Lung microvascular endothelial cell (primary cell): ENCODE measurements at places on chromosomes 1 and 21.

DNA sequence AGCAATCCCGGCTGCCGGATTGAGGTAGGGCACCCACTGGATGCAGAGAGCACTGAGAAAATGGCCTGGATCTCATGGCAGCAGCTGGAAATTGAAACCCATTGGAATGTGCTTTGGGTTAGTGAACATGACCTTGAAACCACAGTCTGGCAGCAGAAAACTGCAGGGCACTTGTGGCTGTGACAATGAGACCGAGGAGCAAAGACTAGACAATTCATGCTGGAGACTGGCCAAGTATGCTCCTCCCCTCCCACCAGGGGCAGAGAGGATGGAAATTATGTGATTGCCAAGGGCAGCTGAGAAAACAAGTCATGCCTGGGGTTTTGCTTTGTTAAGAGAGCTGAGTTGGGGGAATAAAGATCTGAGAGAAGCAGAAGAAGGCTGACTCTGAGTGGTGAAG lies 60.7 kb downstream of the ZNF697 start:
- peak; percentile 66 for DNase-seq

DNA sequence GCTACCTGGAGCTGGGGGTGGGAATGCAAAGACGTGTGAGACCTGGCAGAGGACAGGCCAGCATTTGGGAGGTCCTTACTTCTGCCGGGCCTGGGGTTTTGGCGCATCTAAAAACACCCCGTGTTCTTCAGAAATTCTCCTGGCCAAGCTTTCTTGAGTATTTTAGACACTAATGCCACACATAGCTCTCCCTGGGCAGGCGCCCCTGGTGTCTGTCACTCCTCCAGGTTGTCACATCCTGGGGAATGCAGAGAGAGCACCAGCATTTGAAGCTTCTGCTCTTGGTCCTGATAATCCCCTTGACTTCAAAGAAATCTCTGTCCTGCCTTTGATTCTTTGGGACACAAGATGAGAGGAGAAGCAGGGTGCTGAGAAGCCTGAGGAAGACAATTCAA lies 6.0 kb downstream of the CAPN9 start:
- DNase-seq: no peak

- peak; percentile 52 for DNase-seq
Measured at GRCh38 chr1:29033829-29034466, 89.8 kb downstream of the TMEM200B start.

DNA sequence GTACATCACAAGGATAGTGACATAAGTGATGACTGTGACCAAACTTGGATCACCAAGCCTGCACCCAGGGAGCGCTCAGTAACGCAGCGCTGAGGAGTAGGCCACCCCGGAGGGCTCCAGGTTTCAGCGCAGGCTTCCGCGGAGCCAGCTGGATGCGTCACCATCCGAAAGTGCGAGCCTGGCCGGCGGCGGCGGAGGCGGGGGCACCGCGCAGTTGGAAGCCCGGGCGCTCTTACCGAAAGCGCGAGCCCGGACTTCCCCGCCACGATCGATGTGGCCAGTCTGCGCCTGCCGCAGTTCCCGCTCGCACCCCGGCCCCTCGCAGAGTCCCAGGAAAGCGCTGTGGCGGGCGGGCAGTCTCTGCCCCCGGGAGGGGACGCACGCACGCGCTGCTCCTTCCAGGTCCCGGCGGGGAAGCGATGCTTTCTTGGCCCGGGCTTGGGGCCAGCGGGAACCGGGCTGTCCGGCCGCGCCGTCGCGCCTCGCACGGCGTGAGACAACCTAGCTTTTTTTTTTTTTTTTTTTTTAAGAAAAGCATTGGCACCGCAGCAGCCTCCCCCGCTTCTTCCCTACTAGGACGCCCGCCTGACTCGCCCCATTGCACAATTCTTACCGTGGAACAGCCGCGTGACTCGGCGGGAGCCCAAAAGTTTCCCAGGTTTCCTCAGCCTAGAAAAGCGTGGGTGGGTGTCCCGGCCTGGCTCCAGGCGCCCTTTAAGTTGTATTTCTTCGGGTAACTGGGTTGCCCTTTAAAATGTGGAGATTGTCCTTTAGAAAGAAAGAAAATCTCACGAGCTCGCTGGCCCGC lies 36.4 kb upstream of the JAK1 start:
- DNase-seq: peak; percentile 76

DNA sequence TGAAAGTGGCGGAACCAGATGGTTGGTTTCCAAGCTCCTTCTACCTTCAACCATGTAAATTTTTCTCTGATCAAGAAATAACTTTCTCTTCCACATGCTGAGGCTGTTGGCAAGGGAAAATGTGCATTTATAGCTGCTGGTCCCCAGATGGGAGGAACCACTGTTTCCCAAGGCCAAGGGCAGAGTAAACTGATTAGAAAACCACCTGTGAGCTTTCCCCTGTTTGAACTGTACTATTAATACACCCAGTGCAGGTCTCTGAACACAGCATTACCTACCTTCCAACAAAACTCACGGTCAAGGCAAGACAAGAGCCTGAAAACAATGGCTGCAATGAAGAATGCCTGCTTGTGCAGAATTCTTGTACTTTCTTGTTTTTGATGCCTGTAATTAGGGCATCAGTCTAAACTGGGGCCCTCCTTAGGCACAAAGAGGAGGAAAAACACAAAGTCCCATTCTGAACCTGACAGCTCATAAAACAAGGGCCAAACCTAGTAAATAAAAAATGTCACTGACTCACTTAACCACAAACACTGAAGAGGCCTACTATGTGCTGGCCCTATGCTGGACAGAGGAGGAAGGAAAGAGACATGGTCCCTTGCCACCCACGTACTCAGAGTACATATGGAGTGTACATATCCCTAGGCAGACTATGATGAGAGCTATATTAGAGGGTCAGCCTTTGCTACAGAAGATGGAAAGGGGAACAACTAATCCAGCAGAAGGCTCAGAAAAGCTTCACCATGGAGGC lies 2.6 kb downstream of the MKNK1 start:
- no peak for DNase-seq

- DNase-seq: peak; percentile 60
Measured at GRCh38 chr1:223298701-223299100, 65.3 kb downstream of the SUSD4 start.

DNA sequence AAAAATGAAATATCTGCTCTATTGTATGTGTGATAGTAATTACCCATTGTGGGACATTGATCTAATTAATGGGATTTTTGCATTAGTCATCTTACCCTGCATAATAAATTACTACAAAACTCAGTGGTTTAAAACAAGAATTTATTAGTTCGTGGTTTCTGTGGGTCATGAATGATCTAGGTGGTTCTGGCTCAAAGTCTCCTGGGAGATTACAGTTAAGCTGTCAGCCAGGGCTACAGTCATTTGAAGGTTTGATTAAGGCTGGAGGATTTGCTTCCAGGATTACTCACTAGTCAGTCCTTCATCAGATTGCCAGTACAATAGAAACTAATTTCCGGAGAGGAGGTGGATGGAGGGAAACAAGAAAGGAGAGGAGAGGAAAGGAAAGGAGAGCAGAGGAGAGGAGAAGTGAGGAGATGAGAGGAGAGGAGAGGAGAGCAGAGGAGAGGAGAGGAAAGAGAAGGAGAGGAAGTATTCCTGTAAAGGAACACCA lies 60.4 kb upstream of the TNFSF4 start:
- DNase-seq: peak; percentile 61

GRCh38 chr1:183842795-183843144 lies 37.9 kb downstream of the RGL1 start:
- DNase-seq: no peak

- no peak for DNase-seq
Measured at GRCh38 chr1:39787468-39787867, 1.2 kb downstream of the BMP8B start.

DNA sequence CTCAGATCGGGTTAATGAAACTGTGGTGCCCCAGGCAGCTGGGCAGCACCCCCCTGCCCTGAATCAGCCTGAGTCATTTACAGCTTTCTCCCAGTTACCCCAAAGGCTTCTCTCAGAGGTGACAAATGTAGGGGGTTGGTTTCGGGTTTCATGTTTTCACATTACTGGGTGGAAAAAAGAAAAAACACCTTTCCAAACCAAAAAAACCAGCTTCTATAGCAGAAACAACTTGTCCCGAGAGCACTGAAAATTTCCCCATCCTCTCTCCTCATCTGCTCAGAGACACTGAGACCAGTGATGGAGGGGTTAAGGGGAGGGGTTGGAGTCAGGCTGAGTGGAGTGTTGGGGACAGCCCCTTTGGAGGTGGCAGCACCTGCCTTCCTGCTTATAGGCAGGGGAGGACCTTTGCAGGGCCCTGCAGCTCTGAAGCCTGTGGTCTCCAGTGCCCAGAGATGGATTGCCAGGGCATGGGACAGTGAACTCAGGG lies 15.6 kb downstream of the UTP11 start:
- no peak for DNase-seq

GRCh38 chr1:185238447-185238846 lies 78.6 kb downstream of the IVNS1ABP start:
- DNase-seq: peak; percentile 43

DNA sequence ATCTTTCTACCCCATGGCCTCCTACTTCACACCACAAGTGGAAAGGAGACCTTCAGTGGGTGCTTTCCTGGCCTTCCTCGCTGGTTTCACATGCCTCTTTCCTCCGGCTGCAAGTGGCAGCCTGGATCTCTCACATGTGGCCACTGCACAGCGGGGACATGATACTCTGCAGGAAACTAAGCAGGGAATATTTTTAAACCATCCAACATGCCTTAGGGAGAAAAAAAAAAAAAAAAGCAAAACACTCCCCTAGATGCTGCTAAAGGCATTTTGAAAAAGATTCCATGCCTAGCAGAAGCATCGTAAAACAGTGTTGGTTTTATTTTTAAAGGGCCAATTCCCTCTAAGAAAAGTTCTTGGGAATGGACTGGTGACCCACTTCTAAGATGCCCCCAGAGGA lies 12.2 kb upstream of the GJA5 start:
- no peak for DNase-seq

GRCh38 chr1:37822906-37823815 lies 15.2 kb upstream of the YRDC start:
- no peak for DNase-seq

DNA sequence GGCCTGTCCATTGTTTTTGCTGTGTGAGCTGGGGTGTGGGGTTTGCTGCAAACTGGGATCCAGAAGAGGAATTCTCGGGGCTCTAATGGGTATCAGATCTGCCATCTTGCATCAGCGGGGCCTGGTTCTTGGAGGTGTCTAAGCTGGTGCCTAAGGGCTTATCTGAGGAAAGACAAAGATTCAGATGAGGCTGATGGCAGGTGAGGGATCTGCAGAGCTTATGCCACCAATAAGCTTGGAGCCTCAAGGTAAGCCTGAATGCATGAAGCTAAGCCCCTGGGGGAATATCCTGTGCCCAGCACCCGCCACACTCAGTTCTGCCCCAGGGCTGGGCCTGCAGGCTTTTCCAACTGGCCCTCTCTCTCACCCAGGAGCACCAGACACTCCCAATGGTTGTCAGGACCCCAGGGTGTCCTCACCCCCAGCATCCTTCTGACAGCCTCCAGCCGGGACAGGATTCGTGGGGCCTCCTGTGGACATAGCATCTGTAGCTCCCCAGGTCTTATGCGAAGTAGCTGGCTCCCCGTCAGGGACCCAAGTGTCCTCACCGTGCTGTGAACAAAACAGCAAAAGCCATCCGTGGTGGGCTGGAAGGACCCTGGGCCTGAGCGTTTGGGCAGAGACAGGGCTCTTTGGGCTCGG lies 9.5 kb upstream of the GSTM3 start:
- DNase-seq: no peak

- DNase-seq: no peak
Measured at GRCh38 chr1:29152046-29152805, 28.5 kb upstream of the TMEM200B start.

GRCh38 chr1:228646717-228647522 lies 88.4 kb upstream of the RHOU start:
- DNase-seq: peak; percentile 28

DNA sequence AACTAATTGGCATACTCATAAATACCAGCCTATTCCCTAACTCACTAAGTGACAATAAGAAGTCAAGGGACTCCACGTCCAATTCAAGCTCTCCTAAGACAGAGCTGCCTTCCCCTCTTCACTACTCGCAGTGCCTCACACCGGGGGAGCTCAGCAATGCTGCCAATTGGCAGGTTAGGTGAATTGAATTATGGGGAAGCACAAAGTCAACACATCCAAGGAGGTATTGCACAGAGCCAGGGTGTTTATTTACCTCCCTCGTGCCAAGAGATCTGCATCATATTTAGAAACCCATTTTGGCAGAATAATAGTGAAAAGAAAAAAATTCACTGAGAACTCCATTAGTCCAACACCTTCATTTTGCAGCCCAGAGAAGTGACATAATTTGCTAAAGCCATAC lies 20.4 kb upstream of the TNR start:
- DNase-seq: no peak

DNA sequence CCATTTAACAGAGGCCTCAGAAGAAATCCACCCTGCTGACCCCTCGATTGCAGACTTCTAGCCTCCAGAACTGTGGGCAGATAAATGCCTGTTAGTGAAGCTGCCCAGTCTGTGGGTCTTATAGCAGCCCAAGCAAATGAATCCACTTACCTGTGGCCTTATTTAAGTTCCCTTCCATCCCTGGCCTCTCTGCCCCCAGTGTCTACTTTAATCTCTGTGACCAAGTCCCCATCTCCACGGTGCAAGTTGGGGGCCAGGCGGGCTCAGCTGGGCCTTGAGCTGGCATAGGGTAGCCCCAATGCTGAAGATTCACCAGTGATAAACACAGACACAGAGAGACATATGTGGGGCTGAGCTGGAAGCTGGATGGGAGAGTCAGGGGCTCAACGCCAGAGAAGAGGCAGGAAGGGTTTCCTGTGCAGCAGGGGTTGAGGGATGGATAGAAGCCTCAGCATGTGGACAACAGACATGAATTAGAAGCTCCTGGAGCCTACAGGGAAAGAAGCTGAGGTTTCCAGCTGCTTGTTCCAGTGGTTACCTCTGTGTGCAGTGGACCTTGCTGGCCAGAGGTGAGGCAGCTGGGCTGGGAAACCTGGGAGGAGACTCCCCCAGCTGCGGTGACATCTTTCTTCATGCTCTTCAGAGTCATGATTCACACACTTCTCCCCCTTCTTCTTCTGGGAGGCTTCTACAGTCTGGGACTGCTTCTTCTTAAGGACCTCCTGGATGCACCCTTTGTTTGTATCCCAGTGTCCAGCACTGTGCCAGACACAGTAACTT lies 13.4 kb upstream of the B3GALT5 start:
- DNase-seq: no peak
